Left renal pelvis (tissue), 4 donors: ENCODE measurements at places on chromosomes 1 and 21.

GRCh38 chr1:242225767-242226573 lies 227.1 kb upstream of the MAP1LC3C start:
- DNase-seq, result no peak

DNA sequence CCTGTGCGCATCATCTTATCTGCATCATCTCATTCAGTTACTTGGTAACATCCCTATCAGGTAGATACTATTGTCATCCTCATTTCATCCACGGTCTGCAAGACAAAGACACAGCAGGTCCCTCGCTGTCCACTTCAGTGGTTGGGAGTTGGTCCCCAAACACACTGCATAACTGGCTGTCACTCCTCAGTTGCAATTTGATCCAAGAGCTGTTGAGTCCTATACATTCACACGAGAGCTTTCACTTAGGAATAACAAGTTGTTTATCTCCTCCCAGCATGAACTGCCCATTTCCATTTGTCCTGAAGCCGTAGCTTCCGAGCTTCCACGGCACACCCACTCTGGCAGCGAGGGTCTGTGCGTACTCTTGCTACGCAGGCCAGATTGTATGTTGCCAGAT lies 472.0 kb downstream of the CAMTA1 start:
- DNase-seq, result no peak

DNA sequence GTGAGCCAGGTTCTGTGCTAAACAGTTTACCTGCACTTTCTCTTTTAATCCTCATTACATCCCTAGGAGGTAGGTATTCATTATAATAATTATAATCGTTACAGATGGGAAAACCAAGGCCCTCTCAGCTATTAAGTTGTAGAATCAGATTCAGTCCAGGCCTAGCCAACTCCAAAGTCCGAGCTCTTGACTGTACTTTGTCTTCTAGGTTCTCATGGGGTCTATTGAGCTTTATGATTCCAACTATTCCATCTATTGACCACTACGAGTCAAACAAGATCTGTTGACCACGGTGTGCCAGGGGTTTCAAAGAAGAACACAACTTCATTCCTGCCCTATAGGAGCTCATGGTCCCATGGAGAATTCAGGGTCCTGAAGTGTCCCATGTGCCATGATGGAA lies 2.0 kb downstream of the IFNLR1 start:
- DNase-seq, result no peak

DNA sequence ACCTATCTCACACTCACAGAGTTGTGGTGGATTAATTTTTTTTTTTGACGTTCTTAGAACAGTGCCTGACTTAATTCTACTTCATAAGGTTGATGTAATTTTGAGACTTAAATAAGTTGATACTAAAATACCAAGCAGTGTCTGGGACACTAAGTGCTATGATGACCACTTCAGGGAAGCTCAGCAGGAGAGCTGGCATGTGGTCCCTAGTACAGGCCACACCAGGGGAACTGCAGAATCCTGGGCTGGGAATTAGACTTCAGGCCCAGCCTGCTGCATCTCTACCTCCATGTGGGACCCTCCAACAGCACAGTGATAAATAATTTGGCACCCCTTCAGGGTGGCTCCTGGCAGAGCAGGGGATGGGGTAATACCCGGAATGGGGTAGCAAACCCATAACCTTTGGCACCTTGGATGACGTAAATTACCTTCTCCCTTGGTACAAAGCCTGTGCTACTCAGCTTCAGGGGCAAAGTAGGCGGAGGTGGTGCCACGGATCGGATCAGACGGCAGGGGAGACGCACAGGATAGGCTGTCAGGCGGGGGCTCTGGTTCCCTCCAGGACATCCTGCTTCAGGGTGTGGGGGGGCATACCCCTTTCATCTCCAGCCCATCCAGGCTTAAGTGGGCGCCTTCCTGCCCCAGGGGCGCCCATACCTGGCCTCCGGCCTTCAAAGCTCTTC lies 4.8 kb downstream of the MFSD2A start:
- DNase-seq, result no peak

DNA sequence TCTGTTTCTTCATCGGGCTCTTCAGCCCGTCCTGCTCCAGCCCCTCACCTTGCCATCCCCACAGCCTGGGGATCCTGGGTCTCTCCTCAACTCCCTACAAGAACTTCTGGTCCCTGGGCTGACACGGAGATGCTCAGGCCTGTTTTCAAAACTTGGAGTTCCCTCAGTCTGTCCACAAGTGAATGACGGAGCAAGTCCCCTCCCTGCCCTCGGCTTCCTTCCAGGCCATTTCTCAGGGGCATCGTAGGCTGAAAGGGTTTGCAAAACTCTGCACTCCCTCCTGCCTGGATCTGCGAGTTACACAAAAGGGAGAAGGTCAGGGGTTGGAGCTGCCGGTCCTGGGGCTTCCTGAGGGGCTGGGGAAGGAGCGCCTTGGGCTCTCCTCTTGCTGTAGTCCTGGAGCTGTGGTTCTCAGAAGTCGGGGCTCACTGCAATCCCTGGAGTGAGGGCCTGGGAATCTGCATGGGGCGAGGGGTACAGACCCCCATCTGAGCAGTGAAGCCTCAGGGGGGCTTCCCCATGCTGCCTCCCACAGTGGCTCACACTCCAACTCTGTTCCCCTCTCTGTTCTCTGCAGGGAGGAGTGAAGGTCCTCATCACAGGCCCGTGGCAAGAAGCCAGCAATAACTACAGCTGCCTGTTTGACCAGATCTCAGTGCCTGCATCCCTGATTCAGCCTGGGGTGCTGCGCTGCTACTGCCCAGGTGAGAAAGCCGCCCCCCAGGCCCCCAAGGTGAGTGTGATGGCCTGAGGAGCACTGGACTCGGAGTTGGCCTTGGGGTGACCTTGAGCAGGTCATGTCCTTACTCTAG lies 100.6 kb upstream of the VAMP3 start:
- DNase-seq, result no peak

GRCh38 chr1:207404849-207405525 lies 49.1 kb upstream of the CR2 start:
- peak; percentile 46 for DNase-seq

GRCh38 chr1:6096243-6097116 lies 50.8 kb downstream of the KCNAB2 start:
- no peak for DNase-seq

DNA sequence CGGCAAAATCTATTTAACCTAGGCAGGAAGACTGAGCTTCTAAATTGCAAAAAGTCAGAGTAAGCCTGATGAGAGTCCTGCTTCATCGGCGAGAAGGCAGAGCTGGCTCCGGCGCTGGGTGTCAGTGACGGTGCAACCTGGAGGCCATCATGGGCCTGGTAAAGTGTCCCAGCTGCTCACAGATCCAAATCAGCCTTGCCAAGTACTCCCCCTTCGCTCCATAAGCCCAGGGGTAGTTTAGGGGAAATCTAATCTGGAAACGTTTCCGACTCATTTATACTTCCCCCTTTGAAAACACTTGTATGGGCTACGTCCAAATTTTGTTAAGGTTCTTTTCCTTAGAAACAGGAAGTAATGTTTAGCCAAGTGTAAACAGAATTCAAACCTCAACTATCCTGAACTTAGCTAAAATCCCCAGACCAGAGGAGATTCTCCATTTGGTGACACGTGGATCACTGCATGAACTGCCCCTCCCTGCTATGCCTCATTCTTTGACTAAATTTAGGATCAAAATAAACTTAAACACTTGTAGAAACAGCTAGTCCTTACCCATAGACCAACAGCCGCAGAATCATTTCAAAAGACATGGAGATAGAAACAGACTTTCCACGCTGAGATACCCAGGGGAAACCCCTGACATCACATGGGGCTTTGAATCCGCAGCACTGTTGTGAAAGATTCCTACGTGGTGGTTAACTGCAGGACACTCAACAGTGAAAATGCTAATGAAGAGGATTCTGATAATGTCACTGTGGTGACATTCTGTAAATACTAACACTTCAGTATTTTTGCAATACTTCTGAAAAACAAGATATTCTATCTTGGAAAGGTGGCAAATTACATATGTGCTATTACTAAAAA lies 172.7 kb downstream of the TGFBR3 start:
- DNase-seq, result no peak

- DNase-seq, result no peak
Observed at GRCh38 chr1:42214447-42214871, 49.9 kb upstream of the GUCA2A start.

GRCh38 chr1:26950602-26951001 lies 9.7 kb downstream of the KDF1 start:
- no peak for DNase-seq

GRCh38 chr1:79161077-79161476 lies 154.5 kb upstream of the ADGRL4 start:
- no peak for DNase-seq

DNA sequence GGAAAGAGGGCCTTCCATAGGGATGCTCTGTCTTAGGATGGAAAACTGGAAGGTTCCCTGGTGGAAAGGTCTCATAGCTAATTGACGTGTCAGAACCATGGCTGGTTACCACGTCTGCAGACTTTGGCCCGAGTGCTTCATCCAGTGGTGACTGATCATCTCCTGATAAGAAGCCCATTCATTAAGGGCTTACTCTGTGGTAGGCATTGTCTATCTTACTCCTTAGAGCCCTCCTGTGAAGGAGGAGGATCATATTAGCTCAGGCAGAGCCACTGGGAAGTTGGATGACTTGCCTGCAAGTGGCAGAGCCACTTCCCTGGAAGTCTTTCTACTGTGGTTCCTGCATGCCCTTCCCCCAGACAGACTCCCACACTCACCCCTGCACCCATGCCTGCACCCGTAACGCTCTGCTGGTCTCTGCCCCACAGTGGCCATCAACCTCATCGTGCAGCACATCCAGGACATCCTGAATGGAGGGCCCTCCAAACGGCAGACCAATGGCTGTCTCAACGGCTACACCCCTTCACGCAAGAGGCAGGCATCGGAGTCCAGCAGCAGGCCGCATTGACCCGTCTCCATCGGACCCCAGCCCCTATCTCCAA lies 79.9 kb downstream of the UCK2 start:
- DNase-seq, result no peak

- DNase-seq, result no peak
Observed at GRCh38 chr1:92577261-92577895, 90.7 kb upstream of the GFI1 start.

- no peak for DNase-seq
Observed at GRCh38 chr1:24250224-24250623, 63.1 kb upstream of the IFNLR1 start.

GRCh38 chr1:43421976-43422750 lies 31.6 kb downstream of the HYI start:
- DNase-seq, result no peak

- no peak for DNase-seq
Observed at GRCh38 chr1:7171168-7171567, 385.9 kb downstream of the CAMTA1 start.

DNA sequence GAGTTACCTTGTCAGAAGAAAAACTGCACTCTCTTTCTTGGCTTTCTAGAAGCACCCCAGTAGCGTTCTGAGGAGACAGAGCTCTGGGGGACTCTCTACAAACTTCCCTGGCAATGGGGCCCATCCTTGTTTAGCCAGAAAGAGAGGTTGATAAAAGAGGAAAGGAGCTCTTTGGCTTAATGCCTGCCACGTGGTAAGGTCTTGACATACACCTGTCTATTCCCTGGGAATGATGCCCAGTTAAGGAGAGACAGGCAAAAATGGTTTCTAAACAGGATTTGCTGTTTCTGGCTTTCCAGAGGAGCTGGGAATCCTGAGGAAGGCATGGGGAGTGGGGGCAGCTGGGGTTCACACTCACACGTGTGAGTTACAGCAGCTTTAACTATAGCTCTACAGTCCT lies 30.2 kb upstream of the IL20 start:
- no peak for DNase-seq

- DNase-seq, result no peak
Observed at GRCh38 chr1:59771361-59771760, 43.4 kb upstream of the HOOK1 start.

DNA sequence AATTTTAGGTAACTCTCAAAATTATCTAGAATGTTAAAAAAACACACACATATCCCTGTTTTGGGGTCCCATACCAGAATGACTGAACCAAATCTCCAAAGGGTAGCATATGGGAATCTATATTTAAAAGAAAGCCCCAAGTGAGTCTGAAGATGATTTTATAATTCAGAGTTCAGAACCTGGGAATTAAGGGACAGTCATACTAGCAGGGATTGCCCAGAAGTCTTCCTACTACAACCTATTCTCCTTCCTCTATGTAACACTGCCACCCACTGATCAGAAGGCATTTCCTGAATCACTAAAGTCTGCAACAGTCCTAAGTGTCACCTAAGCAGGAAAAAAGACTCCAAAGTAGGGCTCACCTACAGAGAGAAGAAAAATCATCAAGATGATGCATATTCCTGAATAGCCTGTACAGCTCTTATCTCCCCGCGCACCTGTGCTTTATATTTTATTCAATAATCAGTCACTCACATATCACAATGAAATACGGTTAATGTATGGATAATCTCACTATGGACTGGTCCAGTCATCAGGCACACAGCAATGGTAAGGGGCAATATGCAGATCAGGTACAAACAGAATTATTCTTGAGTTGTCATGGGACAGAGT lies 4.9 kb downstream of the RGS1 start:
- DNase-seq, result no peak

DNA sequence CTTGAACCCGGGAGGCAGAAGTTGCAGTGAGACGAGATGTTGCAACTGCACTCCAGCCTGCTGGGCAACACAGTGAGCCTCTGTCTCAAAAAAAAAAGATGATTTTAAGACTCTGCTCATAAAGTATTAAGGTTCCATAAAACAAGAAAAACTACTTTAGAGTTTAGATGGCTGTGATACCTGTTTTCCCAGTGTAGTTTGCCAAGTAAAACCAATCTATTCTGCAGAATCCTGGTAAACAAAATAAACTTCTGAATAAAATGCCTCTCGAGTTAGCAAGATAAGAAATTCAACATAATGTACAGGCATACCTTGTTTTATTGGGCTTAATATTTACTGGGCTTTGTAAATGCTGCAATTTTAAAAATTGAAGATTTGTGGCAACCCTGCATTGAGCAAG lies 30.8 kb downstream of the LTN1 start:
- no peak for DNase-seq

DNA sequence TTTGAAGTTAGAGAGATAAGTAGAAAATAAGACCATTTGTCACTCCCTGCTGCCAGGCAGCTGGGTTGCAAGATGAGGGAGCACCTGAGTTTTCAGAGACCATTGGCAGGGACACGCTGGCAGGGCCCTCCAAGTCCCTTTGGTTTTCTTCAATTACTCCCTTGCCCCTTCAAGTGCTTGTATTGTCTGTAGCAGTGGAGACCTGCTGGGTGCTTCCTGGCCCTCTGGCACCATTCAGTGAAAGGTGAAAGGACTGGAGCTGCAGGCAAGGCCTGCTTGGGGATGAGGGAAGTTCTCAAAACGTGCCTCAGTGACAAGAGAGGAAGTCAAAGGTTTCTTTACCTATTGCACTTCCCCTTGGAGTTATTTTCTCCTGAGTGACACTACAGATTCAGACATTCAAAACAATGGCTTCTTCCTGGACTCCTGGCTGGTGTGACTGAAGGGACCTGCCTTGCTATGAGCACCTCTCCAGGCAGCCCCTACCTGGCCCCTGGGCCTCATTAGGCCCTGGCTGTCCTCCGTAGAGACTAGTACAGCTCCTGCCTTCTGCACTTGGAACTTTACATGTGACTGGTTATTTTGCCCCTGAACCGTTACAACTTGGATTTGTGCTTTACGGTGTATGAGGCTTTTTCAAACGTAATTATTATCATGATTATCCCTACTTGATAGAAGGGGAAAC lies 100.1 kb downstream of the C1orf21 start:
- DNase-seq, result no peak

GRCh38 chr21:34091032-34091431 lies 17.7 kb downstream of the MRPS6 start:
- no peak for DNase-seq
